ENCODE measurements at places on chromosomes 7 and 10.

DNA sequence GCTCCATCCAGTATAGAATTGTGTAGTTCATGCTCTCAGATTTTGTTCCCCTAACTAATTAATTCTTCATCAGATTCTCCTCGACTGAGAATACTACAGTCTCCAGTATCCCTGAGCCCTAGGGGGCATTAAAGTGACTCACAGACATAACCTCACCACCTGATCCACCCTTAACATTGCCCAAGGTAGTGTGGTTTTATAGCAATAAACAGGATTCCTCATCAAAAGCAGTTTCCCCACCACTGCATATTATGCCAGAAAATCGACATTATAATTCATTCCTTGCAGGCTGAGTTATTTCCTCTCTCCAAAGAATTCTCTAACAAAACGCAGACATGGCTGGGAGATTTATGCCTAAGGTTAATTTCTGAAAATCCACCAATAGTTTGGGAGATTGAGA lies 1402.5 kb upstream of the CELF2 start:
- DNase-seq: no peak

DNA sequence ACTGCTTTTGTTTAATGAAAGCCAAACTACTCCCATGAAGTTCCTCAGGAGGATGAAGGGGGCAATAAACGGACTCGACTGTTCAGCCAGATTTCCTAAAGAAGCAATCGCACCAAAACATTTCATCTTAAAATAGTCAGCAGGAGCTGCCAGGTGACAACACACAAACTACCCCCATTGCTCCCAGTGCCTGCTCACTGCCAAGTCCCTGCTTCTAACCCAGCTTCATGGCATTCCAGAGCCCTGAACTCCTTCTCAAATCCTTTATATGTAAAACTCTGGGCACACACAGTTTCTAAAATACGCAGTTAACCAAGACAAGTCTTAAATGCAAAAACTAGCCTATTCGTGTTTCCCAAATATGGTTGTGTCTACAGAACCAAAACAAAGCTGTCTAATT lies 110.0 kb downstream of the SORBS1 start:
- no peak for DNase-seq

- no peak for DNase-seq
Measured at GRCh38 chr7:121107923-121108498, 119.5 kb downstream of the CPED1 start.

- DNase-seq: no peak
Measured at GRCh38 chr7:132078891-132079735, 497.2 kb downstream of the PLXNA4 start.

DNA sequence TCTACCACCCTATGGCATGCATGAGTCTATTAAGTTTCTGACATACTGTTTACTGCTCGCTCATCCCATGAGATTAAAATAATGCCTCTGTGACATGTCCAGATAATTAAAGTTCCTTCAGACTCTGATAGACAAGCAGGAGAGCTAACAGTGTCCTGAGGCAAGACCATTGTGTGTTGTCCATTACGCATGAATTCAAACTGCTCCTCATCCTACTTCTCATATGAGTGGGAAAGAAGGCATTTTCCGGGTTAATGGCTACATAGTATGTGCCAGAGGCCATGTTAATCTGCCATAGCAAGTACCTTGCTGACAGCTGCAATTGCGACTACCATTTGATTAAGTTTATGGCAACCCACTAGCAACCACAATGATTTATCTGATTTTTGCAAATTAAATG lies 113.3 kb downstream of the GNAI1 start:
- DNase-seq: no peak

DNA sequence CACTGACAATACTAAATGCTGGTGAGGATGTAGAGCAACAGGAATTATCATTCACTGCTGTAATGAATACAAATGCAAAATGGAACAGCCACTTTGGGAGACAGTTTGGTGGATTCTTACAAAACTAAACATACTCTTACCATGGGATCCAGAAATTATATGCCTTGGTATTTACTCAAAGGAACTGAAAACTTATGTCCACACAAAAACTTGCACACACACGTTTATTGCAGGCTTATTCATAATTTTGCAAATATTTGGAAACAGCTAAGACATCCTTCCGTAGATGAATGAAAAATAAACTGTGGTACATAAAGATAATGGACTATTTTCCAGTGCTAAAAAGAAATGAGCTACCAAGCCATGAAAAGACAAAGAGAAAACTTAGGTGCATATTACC lies 69.6 kb downstream of the SEM1 start:
- no peak for DNase-seq

DNA sequence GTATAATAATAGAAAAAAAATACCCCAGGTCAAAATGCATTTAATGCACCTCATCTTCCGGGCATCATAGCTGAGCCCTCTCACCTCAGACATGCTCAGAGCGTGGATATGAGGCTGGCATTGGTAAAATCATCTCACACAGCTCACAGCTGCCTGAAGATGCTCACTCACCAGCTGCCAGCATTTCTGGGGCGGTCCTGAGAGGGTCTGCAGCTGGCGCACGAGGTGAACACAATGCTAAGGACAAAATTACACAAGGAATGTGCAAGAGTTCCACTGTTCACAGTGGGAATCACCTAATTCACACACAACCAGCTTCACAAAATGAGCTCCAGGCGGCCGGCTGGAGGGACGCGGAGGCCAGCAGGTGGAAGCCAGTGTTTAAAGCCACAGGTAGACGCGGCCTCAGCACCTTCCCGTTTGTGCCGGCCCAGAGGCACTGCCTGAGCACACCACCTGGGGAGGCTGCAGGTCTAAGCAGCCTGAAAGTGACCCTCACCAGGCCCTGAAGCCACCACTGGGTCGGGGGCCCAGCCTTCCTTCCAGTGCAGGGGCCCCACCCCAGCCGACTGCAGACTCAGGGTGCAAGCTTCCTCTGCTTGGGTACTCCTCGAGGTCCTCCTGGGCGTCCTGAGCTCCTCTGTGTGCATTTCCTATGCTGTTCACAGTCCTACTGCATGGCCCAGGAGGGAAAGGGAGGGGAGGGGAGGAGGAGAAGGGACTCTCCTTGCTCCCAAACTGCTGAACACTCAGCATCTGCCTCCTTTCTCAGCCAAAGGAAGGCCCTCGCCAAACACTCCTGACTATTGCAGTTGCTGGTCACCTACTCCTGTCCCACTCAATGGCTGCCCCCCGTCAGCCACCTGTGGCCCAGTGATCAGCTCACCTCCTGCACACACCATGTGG lies 61.2 kb upstream of the FAM20C start:
- no peak for DNase-seq

DNA sequence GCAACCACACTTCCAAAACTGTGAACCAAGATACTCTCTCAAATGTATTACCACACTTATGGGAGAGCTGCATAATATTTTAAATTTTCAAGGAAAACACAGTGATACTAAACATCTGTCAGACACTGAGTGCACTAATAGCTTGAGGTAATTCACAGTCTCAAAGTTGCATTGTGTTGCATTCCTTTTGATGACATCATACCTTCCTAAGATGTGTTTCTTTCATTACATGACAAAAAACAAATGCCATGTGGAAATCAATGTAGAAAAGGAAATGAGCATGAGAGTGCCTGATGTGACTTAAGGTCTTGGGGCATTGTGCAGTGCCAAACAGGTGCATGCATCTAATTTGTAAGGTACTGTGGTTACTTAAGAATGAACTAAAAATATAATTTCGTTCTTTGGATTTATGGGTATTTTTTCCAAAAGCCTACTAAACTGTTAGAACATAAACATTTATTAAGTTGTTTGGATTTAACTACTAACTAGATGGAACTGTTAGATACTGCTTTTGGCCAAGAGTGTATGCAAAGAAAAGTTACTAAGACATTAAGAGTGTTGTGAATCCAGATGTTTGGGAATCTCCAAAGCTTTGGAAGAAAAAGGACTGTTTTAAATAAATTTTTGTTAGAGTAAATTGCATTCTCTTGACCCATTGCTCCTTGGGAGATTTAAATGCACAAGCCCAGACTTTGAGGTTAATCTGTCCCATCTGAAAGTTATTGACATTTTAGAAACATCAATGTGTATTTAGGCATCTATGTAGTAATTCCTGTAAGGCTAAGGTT lies 496.2 kb upstream of the SEMA3D start:
- DNase-seq: no peak

- DNase-seq: no peak
Measured at GRCh38 chr7:132574223-132574622, 2.0 kb downstream of the PLXNA4 start.

DNA sequence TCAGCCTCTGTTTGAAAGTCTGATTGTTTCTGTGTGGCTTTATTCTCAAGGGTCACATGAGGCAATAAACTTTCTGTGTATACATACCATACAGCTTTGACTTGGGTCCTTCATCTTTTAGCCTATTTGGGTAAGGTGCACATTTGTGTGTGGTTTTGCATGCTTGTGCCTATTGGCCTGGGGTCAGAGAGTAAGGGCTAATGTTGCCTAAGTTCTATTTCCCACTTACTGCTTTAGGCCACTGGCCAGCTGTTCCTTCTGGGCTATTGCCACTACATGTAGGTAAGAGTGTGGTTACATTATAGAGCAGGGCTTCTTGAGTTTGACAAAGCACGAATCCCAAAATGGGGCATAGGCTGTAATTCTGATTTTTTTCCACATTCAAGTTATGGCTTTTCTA lies 21.8 kb downstream of the BBIP1 start:
- DNase-seq: no peak

GRCh38 chr10:26733750-26734568 lies 36.5 kb downstream of the PDSS1 start:
- no peak for DNase-seq

- DNase-seq: no peak
Measured at GRCh38 chr7:50327443-50327842, 22.9 kb downstream of the IKZF1 start.

DNA sequence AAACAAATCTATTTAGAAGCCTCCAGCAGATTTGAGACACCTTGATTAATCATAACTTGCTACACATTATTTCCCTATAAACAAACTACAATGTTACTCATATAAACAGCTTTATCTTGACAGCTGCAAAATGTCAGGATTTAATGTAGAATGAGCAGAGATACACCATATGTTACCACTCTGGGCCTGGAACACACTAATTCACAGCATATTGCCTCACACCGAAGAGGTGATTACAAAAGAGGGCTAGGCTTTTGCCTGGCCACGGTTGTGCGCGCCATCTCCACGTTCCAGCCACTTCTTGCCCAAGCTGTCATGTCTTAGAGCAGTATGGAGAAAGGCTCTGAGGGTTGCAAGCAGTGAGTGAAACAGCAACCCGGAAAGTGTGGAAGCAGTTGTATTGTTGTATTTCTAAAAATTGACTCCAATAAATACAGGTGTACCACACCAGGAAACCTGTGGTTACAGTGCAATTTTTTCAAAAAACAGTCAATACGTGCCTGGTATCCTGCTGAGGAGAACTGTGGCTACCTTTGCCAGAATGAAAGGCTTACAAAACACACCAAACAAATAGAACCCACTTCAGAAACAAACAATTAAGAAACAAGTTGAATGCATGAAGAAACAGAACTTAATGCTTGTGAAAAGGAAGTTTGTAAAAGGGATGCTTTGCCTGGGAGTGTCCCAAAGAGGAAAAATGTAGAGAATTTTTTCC lies 498.1 kb downstream of the PLXNA4 start:
- no peak for DNase-seq

DNA sequence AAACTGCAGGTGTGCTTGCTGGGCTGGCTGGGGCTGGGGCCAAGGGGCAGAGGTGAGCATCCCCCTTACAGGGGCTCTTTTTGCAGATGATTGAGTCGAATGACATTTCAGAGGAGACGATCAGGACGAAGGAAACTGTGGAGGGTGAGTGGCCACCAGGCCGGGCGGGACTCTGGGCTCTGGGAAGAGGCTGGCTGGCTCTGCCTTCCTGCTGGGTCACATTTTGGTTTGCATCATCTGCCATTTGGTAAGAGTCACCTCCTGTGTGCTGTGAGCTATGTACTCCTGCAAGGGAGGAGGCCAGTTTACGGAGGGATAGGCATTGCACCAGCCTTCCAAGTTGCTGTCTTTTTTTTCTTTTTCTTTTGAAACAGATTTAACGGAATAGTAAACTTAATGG lies 73.0 kb upstream of the GTF2IRD1 start:
- DNase-seq: no peak

- DNase-seq: no peak
Measured at GRCh38 chr10:22681783-22682183, 32.6 kb downstream of the PIP4K2A start.

- DNase-seq: no peak
Measured at GRCh38 chr7:151585744-151586393, 66.2 kb upstream of the RHEB start.

DNA sequence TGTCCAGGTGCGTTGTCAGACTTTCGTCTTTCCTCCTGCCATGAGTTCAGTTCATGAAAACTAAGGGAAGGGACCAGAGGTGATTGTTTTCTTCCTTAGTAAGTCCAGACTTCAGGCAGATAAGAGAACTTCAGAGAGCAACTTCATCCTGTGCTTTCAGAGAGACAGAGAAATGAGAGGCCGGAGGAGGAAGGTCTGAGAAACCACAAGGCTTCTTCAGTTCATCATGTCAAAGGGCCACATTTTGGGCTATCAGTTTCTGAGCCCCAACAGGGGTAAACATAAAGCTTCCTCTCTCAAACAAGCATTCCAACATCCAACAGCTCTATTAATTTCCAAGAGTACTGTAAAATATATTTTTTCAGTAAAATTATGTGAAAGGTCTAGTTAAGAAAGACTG lies 668.4 kb upstream of the NRP1 start:
- no peak for DNase-seq

DNA sequence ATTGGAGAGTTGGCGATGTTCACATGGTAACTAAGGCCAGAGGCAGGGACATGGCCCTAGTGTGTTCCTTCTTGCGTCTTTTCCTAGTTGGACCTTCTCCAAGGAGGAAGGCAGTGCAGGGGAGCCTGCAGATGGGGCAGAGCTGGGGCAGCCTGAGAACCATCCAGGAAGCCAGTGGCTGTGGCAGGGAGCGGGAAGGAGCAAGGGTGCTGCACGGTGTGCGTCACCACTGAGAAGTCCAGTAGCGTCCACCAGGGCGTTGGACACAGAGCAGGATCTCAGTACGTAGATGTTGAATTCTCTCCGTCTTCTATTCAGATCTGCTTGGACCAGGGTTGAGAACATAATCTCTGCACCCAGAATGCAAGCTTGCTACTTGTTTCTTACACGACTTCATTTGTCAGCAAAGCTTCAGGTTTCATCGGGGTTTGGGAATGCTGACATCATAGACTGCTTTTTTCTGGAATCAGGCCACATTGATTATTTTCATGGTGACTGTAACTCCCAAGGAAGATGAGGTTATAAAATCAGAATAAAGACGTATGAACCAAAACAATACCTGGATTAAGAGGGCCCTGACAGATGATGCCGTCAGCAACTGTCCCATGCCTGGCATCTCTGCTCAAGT lies 130.3 kb downstream of the HECW1 start:
- no peak for DNase-seq

- no peak for DNase-seq
Measured at GRCh38 chr10:98268694-98269431, 869 bp upstream of the LOXL4 start.

DNA sequence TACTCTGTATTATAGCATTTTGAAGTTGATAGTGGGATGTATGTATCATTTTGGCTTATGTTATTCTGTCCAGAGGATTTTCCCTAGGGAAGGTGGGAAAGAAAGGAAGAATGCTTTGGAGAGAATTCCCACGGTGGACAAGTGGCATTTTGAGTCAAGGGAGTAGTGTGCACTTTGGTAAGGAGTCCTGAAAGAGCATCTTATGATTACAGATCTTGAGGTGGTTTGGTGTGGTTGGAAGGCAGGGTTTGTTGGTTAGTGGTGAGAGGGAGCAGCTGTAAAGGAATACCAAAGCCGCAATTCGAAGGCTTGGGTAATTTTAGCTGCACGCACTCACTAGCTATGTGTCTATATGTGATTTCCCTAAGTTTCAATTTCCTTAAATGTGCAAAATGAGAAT lies 16.1 kb downstream of the CCSER2 start:
- no peak for DNase-seq

All from cortex of kidney (tissue), 1 donor.